ENCODE measurements at places on chromosomes 12 and 14.

DNA sequence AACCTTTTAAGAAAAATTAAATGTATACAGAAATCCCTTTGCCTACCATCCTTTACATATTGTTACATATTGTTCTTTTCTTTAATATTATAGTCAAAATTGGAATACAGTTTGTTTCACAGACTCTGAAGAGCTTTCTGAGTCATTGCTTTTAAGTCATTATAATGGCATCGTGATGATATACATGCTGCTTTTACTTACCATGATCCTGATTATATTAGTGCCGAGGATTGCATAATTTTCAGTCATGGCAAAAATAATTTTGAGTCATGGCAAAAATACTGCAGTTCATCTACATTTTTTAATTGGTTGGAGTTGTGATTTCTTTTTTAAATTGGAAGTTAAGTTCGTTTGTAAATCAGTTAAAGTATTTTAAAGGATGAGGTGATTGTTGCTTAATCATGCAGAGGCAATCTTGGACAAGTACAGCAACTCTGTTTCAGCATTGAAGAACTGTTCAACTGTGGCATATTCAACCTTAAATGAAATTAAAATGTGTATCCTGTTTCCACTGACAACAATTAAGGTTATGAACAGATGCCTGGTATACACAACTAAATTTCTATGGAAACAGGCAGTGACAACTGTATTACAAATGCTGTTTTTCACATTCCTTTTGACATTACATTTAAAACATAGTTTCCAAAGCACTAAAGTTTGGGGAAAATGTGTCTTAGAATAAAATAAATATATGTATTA is 142.3 kb downstream of the PCNX1 start:
- no peak for DNase-seq

DNA sequence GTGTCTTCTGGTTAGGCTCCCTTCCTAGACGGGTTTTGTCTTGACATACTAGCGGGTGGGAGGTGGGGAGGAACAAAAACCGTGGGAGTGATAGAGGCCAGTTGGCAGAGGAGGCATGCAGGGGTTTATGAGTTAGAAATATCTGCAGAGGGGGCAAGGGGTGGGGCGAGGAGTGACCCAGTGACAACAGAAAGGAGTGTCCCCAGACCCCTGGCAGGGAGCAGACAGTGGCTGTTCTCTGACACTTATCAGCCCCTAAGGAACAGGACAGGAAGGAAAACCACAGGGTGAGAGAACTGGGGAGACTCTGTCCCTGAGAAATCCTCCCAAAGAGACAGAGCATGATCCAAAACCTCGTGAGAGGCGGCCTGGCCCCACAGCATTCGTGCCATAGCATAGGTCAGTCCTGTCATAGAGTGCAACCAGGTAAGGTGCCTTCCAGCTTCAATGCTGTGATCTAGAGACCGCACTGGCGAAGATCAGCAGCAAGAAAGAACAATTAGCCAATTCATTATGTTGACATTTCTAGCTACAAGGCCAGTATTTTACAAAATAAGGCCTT is 141.4 kb downstream of the CRADD start:
- DNase-seq, result no peak

- no peak for DNase-seq
Measured at GRCh38 chr12:19546611-19547162, 107.4 kb downstream of the AEBP2 start.

DNA sequence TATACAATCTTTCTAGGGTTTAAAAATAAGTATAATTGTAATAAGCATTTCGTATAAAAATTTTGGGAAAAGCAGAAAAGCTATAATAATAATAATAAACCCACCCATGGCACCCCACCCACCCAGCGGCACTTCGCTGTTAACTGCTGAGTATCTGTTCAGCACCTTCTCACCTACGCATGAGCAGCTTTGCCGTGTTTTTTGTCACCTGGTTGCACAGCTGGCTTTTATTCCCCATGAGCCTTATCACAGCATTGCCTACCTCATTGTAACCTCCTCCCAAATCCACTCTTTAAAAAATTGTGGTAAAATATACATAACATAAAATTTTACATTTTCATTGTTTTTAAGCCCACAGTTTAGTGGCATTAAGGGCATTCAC is 34.7 kb downstream of the CYP46A1 start:
- DNase-seq, result no peak

GRCh38 chr12:3747543-3747942 is 5.4 kb downstream of the CRACR2A start:
- no peak for DNase-seq

GRCh38 chr12:88951860-88952561 is 371.7 kb upstream of the KITLG start:
- no peak for DNase-seq

DNA sequence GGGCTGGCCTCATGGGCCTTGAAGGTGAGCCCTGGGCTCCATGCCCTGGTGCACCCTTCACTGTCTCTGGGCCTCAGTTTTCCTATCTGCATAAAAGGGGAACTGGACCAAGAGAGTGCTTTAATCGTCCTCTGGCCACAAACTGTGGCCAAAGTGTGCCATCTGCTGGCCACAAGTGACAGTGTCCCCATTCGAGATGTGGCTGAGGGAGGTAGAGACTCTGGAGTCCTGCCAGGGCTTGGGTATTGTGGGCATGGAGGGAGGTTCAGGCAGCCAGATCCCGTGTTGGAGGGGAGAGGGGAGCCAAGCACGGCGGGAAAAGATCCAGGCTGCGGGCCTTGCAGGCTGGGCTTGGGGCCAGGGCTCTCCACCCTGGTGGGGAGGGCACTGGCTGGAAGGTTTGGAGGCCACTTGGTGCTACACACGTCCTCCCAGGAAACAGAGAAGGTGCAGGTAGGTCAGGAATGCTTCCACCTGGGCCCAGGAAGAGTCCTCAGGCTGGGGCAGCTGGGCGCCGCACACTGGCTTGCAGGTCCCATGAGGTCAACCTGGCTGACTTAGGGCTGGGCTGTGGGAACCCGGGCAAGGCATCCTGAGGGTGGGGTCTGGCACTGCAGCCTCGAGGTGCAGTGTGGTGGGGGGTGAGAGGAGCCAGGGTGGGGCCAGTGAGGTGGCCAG is 7.3 kb upstream of the KIF26A start:
- DNase-seq, result peak; percentile 77

DNA sequence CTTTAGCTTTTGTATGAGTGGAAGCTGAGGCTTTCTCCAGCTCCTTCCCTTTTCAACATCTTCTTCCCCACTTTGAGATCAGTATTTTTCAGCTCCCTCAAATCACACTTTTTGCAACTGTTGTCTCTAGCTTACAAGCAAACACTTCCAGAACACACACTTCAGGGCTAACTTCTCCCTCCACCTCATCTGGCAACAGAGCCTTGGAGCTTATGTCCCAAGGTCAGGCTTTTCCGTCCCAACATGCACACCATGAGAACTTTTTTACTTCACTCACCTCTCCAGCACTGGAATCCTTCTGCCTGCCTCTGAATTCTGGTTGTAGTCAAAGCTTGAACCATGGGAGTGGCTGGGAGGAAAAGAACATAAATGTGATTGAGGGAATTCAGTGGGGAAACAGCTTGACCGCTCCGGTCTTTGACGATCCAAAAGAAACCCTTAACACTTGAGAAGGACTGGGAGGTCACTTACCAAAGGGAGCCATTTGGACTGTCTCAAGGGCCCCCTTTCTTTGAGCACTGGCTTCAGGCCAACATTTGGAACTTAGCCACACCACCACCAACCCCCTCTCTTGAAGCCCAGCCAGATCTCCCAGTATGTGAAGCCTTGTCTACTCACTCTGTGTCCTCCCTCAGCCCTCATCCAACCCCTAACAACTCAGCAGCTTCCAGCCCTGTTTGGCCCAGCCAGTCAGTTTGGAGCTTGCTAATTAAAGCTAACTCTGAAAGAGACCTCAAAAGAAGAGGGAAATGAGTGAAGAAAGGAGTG is 3.9 kb upstream of the BLOC1S1 start:
- DNase-seq, result no peak

DNA sequence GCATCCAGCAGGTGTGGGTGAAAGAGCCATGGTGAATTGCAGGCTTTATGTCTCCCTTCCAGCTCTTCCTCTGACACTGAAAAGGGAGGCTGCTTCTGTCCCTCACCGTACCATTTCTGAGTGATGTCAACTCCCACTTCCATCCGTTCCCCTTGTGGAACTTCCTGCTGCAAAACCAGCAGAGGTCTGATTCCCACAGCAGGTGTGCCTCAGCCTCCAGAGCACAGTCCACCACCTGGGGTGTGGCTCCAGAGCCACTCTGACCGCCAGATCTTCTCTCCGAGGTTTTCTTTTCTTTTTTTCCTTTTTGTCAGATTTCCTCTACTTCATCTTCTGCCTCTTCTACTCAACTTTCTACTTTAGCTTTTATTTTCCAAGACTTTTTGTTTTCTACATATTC is 62.7 kb downstream of the CDC42BPB start:
- no peak for DNase-seq

- DNase-seq, result no peak
Measured at GRCh38 chr12:114984634-114985061, 300.7 kb upstream of the TBX3 start.

- no peak for DNase-seq
Measured at GRCh38 chr14:24838945-24839616, 205.1 kb upstream of the GZMB start.

DNA sequence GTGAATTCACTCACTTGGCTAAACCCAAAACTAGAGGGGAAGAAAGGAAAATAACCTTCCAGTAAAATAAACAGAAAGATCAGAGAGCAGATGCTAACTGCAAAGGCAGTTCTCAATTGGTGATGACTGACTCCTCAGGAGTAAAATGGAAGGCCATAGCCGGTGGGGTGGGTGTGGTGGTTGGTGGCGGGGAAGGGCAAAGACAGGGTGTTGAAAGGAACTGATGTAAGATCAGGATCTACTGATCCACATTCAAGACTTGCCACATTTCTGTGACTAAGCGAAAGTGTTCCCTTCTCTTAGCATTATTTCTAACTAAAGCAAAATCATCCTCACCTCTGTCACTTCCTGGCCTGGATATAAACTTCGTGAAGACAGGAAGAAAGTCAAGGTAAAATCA is 26.3 kb upstream of the TC2N start:
- no peak for DNase-seq

- no peak for DNase-seq
Measured at GRCh38 chr12:128727999-128728398, 95.8 kb downstream of the SLC15A4 start.

GRCh38 chr12:11228296-11228879 is 41.1 kb downstream of the PRB3 start:
- peak; percentile 85 for DNase-seq

- DNase-seq, result peak; percentile 30
Measured at GRCh38 chr12:10243818-10244520, 31.3 kb downstream of the GABARAPL1 start.

- DNase-seq, result no peak
Measured at GRCh38 chr12:122295877-122296276, 29.6 kb upstream of the VPS33A start.

GRCh38 chr12:57729321-57729844 is 9.2 kb downstream of the AGAP2 start:
- no peak for DNase-seq

DNA sequence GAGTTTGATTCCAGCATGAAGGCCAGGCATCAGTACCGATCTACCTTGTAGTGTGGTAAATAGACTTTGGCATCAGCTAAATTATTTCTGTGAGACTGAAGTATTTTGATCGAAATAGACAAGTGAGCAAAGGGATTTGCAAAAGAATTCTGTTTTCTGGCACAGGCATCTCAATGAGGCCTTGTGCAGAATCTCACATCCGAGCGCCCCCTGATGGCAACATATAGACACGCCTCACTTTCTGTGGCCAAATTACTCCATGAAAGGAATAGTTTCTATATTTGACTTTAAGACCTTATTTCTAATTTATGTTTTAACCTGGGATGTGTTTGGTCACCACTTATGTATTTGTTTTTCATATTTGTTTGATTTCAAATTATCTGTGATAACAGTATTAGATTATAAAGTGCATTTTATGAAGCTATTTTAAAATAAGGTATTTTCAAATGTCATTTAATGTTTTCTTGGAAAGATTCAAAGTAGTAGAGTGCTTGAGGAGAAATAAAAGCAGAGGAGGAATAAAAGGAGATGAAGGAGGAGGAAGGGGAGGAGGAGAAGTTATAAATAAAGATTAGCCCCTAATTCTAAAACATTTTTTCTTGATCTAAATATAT is 731.9 kb downstream of the NRXN3 start:
- DNase-seq, result peak; percentile 57

- DNase-seq, result no peak
Measured at GRCh38 chr14:36684946-36685345, 23.3 kb downstream of the PAX9 start.

DNA sequence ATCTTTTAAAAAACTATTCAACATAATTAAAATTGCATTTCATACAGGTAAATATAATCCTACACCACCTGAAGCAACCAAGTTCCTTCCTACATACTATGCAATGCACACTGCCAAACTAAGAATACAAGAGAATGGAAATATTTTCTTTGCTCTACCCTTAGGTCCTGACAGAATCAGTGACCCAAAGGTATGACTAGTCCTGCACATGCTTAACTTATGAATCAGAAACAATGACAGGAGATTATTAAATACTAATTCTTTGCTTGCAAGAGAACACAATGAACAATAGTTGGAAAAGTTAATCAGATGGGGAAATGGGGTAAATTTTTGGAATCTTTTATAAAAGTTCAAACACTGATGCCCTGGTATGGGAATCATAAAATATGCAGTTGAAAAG is 220.1 kb downstream of the SOX5 start:
- DNase-seq, result no peak

- no peak for DNase-seq
Measured at GRCh38 chr12:52052468-52053186, 1.4 kb downstream of the NR4A1 start.

GRCh38 chr12:27631365-27631764 is 64.9 kb upstream of the REP15 start:
- no peak for DNase-seq

DNA sequence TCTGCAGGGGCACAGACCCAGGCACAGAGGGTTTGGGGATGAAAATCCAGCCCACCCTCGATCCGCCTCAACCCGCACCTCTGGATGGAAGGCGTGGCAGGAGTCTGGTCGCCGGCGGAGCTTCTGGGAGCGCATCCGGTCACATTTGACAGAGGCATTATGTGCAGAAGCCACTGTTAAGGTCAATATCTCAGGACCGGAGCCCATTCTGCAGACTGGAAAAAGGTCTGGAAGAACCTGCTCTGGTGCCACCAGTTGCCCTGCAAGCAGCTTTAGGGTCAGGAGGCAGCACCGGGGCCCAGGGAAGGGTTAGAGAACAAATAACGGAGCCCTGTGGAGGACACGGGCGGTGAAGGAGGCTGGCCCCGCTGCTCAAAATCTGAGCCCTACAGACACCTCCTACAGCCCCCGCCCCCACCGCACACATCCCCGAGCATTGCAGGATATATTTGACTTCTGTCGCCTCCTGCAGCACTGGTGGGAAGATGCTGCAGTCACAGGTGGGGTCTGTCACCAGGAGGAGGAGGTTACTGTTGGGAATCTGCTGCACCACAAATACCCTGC is 25.1 kb upstream of the LRTM2 start:
- no peak for DNase-seq

DNA sequence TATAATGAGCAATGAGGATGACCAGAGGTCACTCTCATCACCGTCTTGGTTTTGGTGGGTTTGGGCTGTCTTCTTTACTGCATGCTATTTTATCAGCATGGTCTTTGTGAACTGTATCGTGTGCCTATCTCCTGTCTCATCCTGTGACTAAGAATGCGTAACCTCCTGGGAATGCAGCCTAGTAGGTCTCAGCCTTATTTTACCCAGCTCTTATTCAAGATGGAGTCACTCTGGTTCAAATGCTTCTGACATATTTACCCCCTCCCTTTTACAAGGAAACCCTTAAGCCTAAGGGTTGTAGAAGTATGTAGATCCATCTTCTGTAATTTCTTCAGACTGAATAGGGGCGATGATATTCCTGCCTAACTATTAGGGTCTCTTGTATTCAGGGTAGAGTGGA is 8.4 kb downstream of the IFI27L1 start:
- no peak for DNase-seq
